ENCODE measurements at places on chromosomes 4 and X.

GRCh38 chrX:77900688-77901087 is 1.4 kb downstream of the COX7B start:
- no peak for DNase-seq

DNA sequence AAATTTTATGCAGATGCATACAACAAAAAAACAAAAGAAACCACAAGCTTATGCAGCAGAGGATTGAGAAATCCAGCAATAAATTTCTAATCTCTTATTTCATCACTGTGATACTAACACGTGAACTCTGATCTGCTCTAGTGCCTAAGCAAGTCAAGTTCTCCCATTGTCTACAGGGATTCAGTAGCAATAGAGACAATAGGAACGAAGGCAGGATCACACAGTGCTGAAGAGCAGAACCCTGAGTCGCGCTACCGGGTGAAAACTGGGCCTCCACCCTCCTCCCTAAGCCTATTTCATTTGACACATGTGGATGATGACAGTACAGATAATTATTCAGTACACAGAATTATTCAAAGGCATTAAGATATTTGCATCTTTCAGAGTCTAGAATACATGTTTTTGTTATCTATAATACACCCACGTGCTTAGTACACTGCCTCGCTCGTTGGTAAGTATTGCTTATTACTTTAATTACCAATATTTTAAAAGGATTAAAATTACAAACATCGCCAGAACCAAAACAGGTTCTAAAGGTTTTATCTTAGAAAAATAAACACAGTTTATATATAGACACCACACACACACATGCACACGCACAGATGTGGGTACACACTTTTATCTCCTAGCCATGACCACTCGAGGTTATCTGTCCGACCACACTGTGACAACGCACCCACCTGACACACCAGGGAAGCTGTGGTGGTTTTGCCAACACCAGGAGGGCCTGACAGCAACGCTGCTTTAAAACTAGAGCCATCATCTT is 60.1 kb downstream of the RFC1 start:
- no peak for DNase-seq

DNA sequence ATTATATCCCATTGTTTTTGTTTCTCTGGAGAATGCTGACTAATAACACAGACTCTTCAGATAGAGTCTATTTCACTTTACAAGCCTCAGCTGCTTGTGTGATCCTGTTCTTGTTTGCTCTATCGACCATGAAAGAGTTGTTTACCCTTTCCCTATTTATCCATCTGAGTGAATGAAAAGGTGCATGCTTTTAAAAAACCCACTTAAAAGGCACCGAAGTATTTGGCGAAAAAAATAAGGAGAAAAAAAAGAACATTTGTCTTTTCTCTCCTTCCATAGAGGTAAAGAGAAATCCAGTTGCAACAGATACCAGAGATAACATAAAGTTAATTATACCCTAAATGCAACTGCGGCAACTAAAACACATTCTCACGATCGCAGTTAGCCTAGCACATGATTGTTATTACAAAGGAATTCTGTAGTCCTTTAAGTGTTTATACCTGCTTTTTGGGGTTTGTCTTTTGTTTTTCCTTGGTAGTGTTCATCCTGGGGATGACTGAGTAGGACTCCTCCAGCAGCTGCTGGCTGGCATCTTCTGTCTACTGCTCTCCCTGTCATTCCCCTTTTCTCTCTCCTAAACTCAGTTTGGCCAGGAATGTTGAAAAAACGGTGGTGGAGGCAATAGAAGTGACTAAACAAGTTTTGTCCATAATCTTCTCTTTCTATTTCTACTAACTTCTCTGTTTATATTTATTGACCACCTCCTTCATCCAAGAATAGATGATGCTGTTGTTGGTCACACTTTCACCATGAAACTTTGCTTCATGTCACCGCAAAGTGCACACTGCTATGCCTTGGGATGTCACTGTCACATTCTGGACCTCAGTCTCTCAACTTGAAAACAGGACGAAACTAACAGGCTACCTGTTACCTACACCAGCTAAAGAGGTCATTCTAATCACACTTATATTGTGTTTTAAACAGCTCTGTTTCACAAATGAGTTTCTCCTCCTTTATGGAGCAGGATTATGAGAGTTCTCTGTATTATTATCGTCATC is 41.9 kb upstream of the FRAS1 start:
- DNase-seq: no peak

DNA sequence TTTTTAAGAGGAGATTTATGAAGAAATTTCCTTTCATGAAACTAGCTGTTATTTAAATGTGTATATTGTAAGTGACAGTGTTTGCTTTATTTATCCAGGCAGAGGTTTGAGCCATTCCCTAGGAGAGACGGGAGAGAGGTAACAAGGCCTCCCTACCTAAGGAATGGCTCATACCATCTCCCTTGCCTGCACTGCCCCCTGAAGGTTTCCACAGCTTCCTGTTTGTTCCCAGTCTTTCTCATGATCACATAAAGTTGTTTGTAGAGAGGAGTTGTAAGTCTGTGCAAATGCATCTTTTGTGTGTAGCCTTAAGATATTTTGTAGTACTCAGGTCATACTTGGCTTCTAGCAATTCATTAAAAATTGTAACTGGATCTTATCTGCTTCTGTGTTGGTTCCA is 1504.5 kb upstream of the PCDH10 start:
- DNase-seq: no peak

GRCh38 chr4:177191991-177192390 is 117.7 kb upstream of the NEIL3 start:
- no peak for DNase-seq

DNA sequence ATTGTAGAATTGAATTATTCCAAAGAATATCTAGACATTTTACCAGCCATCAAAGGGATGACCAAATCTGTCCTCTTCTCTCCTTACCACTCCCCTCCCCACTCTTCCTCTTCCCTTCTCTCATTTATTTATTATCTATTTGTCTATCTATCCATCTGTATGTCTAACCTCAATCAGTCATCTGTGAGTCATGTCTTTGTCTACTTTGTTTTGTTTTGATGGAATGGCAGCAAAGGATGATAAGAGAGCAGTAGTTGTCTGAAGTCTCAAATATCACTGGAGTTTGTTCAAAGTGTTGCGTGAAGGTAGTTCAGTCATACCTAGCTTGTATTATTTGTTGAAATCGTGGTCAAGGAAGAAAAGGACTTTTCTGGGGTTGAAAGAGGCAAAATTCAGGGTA is 34.7 kb upstream of the PGRMC2 start:
- no peak for DNase-seq

DNA sequence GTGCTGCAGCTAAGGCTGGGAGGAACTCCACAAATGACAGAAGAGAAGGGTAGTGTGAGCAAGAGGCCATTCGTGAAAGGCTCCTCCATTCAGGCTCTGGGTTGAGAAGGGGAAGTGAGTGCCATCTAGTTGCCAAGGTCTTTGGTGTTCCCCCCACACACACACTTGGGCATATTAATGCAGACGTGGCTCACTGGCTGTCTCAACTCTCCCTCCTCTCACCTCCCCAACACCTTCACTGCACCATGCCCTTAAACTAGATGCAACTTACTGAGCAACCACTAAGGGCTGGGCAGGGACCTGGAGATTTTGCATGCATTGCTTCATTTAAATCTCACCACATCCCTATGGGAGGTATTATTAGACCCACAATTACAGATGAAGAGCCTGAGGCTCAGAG is 8.7 kb downstream of the CLRN2 start:
- DNase-seq: no peak

DNA sequence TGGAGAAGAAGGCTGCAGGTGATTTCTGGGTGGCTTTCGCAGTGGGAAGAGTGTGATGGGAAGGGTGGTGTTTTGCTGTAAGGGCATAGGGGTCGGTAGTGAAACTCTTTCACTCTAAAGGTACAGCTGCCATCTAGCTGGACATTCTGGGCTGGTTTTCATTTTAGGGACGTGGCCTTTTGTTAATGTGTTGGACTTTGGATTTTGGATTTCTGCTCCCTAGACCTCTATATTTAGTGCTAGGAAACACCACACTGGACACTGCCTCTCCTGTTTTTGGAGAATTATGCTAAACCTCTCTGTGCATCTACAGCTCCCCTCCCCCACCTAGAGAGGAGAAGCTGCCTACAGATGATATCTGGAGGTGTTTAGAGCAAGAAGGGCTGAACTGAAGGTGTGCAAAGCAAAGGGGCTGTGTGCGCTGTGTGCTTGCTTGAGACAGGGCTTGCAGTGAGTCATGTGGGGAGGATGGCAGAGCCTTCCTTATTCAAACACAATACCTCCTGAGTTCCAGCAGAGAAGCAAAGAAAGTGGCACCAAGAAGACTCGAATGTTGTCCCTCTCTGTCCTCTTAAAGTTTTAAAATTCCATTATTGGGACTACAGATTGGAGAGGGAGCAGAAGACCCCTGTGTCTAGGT is 47.9 kb downstream of the STARD8 start:
- DNase-seq: no peak

- no peak for DNase-seq
These were observed 305.3 kb downstream of the FRMPD4 start for GRCh38 chrX:12443534-12444098.

- no peak for DNase-seq
These were observed 69.8 kb downstream of the PSAPL1 start for GRCh38 chr4:7364979-7365378.

- DNase-seq: no peak
These were observed 40.7 kb downstream of the ANXA3 start for GRCh38 chr4:78592088-78592783.

DNA sequence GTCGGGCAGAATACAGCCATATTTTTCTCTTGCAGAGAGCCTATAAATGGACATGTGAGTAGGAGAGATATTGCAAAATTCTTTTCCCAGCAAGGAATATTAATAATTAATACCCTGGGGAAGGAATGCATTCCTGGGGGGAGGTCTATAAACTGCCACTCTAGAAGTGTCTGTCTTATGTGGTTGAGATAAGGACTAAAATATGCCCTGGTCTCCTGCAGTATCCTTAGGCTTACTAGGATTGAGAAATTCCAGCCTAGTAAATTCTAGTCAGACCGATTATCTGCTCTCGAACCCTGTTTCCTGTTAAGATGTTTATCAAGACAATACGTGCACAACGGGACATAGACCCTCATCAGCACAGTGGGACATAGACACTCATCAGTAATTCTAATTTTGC is 872.6 kb downstream of the FSTL5 start:
- DNase-seq: no peak

GRCh38 chr4:78544678-78545077 is 6.9 kb upstream of the ANXA3 start:
- DNase-seq: no peak

GRCh38 chr4:114237997-114238396 is 258.6 kb upstream of the ARSJ start:
- no peak for DNase-seq

- DNase-seq: no peak
These were observed 13.3 kb downstream of the HNRNPD start for GRCh38 chr4:82360298-82361177.

DNA sequence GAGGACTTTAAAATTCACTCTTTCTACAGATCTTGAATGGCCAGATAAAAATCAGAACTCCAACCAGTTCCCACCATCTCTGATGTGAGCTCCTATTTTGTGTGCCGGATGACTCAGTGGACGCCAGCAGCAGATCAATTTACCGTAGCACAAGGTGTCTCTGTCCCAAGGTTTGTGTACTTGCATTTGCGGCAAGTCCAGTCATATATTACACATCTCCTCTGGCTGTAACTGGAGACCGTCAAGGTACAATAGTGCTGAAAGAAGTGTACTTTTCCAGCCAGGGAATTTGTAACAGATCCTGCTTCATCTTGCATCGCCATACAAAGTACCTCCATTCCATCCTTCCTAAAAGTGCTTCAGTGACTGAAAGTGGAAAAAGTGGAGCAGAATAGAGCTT is 108.2 kb upstream of the SORBS2 start:
- no peak for DNase-seq

DNA sequence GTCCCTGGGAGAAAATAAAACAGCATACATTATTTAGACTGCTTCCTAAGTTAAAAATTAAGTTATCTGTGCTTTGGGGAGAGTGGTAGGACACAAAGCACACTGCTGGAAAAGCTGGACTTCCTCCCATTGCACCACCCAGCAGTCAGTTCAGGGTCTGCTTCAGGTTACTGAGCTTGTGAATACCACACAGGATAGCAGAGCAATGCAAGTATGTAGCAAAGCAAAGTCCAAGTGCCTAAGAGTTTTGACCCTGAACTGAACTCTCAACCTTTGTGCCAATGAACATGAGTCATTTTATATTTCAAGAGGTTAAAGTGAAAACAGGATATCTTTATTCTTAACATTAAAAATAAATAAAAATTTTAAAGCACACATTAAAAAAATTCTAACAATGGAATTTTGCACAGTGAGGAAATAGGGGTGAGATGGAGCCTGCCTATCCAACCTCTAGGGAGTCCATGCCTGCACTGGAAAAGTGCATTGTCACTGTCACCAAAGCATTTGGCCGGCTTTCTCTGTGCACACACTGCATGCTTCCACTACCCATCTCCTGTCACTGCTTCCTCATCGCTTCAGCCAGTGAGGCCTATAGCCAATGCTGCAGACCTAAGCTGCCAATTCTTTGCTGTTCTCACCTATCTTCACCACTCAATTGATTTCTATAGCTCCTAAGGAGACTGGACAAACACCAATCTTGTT is 50.9 kb downstream of the ABCG2 start:
- DNase-seq: no peak

DNA sequence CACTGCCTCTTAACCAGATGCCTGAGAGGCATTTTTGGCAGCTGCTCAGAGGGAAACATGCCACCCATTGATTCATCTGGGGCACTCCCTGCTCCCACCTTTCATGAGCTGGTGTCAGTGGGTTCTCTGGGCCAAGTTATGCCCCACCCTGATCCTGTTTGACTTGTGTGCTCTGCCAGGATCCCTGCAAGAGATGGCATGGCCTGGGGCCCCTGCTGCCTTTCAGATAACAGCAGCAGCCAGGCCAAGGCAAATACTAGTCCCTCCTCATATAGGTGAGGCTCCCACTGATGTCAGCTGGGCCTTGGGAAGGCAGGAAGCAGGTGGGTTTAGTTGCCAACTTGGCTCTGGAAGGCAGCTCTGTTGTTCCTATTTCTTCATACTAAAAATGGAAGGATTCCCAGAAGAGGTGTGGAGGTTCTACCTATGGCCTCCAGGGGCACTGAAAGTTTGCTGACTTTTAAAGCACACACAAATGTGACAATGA is 192.9 kb upstream of the RBPJ start:
- DNase-seq: no peak

DNA sequence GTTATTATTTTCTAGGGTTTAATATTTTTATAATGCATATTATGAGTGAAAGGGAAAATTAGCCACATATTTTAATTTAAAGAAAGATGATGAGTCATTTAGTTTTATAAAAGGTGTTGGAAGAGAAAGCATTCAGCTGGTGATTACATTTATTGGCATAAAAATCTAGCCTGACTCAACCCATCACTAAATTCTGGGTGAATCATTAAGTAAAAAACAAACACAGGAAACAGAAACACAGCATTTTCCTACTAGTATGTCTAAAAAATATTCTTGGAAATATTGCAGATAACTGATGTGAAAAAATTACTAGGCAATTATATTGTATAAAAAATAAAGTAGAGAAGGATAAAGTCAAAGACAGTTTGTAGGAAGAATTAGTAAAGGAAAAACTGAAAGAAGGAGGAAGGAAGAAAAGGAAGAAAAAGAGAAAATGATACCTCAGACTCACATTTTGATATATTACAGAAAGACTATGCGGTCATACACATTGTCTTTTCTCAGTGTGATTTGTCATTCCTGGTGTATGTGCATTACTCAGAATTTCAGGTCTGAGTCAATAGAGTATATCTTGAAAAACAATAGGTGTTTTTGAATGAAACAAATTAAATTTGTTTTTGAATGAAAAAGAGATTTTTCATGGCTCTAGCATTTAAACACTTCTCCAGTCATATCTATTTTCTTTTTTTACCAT is 48.0 kb upstream of the SPOCK3 start:
- no peak for DNase-seq

- DNase-seq: no peak
These were observed 20.1 kb downstream of the HMX1 start for GRCh38 chr4:8851321-8852117.

GRCh38 chr4:100362366-100362765 is 155.5 kb downstream of the EMCN start:
- no peak for DNase-seq
